ENCODE measurements at places on chromosomes 16 and 17. TPM values are rescaled to one million over a fixed set of nuclear protein-coding genes. Genes with fewer than 3 reads are reported as not detected.

DNA sequence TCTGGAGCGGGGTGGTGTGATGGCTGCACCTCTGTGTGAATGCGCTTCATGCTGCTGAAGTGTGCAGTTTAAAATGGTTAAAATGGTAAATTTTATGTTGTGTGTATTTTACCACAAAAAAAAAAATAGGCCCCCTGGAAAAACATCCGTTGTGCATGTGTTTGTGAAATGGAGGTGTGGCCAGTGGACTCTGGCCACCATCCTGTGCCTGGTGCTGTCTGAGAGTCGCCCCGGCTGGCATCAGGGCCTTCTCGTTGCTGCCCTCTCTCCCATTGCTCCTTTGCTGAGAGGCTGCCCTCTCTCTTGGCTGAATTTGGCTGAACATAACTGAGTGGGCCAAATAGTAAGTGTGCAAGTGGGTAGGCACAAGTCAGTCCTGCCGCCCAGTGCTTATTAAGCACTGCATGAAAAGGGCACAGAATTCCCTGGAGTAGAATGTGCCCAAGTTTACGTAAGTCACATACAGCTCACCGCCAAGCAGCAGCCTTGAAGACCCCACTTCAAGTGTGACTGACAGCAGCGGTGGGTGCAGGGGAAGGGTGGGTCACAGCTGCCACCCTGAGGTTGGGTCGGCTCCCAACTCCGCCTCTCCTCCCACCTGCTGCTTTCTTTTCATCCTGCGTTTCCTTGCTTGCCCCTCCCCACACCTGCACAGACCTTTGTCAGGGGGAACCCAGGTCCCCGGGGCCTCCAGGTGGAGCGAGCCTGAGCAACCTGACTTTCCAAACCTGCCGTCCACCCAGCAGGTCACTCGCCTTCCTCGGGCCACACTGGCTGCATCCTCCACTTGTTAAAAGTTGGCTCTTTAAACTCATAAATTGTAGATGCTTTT is 46.8 kb downstream of the FOXK2 start:
- no peak for DNase-seq

DNA sequence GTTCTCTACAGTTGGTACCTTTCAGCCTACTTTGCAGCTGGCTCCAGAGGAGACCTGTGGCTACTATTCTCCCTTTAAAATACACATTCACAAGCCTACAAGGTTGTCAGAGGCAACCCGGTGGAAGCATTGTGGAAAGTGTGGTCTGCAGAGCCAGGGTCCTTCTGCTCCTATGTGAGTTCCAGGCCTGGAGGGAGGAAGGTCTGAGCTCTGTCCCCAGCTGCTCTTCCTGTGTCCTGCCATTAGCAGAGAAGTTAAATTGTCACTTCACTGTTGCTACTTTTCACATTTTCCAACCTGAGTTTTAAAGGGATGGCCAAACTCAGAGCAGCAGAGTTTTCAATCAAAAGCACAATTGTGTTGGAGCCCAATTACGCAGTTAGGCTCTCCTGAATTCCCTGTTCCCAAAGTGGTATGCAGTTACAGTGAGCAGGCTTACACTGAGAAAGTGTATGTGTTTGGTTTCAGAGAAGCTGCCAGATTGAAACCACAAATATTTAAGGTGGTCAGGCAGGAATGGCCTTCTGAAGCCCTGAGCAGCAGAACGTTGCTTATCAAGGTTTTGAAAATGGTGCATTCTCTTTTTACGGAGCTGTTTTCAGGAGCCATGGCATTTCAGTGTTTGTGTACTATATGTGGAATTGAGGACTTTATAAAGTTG is 25.0 kb downstream of the MAP3K3 start:
- no peak for DNase-seq

DNA sequence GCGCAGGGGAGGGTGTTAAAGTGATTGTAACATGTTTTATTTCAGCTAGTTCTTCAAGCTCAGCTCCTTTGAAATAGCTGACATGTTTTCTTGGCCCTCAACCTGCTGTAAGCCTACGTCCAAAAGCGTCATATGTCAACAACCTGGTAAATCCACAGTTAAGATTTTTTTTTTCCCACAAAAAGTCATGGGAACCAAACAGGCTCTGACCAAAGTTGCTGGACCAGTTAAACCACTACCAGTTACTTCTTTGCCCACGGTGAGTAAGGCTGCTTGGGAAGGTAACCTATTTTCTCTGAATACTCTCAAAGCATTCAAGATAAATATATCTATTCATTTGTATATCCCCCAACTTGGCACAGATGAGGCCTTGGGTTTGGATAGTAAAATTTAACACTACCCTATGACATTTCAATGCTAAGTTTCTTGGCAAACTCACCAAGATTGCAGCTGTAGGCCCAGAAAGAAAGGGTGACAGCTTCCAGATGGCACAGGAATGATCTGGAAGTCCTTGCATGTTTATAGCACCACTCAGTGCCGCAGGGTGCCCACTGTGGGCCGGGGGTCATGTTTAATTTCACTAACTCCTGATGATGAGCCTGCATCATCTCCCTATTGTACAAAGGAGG is 166.2 kb downstream of the XYLT1 start:
- no peak for DNase-seq

DNA sequence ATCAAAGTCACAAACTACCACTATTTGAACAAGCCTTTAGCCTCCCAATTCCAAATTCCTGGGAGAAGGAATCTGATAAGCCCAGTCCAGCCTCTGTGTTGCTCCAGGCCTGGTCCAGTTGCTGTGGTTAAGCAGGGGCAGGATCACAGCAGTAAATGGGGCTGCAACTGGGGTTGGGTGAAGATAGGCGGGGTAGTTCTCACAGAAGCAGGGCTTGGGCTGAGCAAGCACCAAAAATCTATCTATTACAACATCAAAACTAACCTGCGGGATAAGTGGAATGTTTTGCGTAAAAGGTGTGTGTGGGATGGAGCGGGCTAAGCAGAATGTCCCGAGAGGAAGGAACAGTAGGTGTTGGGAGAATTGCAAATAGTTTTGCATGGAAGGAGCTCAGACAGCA is 23.0 kb upstream of the RNF135 start:
- DNase-seq, result no peak

DNA sequence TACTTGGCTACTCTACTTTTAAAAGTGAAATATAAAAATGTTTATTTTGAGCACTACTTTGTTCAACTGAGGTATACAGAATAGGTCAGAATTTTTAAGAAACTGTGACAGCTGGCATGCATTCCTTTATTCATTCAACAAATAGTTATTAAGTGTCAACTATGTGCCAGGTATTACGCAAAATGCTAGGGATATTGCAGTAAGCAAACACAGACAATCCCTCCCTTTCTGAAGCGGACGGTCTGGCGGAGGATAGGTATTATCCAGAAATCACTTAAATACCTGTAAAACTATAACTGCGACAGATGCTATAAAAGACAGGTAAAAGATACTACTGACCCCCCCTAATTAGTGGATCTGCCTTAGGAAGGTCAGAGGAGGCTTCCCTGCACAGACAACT is 26.1 kb downstream of the METTL16 start:
- DNase-seq, result no peak

- DNase-seq, result no peak
These were observed 9.2 kb downstream of the C1QTNF1 start for GRCh38 chr17:79033046-79033616.

DNA sequence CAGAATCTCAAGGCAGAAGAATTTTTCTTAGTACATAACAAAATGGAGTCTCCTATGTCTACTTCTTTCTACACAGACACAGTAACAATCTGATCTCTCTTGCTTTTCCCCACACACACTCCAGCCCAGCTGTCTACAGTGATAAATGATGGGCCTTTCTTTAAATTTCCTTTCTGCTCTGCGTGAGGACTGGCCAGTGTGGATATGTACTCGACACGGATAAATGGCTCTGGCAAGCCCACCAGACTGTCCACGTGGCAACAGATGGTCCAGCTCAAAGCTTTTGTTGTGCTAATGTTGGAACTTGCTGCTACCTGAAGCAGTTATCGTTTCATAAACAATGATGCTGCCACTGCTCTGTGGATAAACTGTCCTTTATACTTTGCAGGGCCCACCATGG is 410.7 kb downstream of the TMEM114 start:
- DNase-seq, result no peak

CACNA1G gene
- total RNA-seq, result under 0.01 TPM

DNA sequence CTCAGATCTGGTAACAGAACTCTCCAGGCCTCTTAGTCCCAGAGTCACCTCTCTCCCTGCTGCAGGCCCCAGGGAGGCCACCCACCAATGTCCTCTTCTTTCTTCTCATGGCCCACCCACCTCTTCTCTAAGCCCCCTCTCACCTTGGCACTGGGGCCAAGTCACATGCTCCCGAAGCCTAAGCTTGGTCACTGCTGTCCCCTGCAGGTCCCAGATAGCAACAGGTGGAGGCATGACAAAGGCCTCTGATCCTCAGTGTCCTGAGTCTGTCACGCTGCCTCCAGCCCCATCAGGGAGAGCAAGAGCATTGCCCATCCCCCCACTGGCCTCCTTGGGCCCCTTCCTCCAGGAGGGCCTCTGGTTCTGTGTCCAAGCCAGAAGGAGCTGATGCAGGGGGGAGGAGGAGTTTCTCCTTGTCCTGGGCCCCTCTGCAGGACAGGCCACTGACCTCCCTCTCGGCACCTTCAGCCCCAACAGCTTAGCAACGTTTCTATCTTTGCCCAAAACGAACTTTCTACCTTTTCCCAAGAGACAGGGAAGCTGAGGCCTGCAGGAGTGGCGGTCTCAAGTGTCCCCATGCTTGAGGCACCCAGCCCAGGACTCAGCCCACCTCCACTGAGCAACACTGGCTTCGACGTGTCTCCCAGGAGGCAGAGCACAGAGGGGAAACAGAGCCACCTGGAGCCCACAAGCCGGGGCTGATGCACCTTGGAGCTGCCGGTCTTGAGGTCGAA is 8.6 kb downstream of the P2RX1 start:
- no peak for DNase-seq

DNA sequence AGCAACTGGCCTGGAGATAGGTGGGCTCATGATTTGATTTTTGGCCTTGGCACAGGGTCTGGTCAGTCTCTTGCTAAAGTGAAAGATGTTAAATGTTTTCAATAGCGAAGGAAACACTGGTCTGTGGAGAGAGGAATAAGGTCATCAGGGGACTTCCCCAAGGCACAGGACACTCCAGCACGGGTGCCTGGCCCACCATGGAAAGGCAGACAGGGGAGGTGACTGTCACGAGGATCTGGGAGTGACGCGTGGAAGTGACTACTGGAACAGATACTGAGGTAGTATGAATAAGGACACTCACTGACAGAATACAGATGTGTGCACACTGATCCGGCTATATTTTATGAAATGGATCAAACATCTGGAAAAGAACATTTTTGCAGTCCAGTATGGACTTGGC is 16.7 kb upstream of the ICAM2 start:
- DNase-seq, result no peak

GRCh38 chr17:45135192-45135977 is at the start of gene ACBD4:
Gene ACBD4 (plus strand): TSS chr17:45135687. CDS start chr17:45136145, 458 bp downstream.
- DNase-seq, result peak; percentile 99

PDILT gene
- total RNA-seq, result not detected

KRT25 gene
- not detected for total RNA-seq
